Caco-2 (cell line): ENCODE measurements at places on chromosomes 11 and 22. TPM values are rescaled to one million over a fixed set of nuclear protein-coding genes. Genes with fewer than 3 reads are reported as not detected.
A peak's percentile ranks its signal among the peaks of the same experiment; 100 is the strongest.

DNA sequence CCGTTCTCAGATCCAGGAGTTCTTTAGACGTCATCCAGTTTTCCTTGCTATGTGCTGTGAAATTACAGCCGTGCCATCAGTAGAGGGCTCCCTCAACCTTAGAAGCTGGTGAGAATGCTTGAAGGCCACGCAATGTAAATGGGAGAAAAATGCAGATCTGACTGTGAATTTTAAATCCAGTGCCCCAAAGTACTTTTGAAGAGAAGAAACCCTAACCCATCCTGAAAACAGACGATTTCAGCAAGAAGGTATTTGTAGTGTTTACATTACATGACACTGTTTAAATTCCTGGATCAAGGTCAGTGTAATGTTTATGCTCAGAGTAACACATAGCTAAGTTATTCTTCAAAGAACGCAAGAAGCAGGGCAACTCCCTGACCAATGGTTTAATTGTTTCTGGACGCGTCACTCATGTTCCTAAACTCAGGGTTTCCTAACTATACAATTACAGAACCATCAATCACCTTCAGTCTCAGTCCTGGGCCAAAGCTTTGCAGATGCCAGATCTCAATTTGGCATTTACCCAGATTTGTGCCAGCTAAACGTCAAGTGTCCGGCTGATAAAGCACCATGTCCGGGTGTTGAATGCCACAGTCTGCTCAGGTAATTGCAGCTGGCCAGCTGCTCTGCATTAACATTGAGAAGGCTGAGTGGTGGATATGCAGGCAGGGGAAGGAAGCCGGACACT lies 38.2 kb downstream of the ADAMTS8 start:
- H3K36me3 ChIP-seq = no peaks in the 10 kb centered on the region
- DNase-seq = peak; percentile 47
- no peaks in the 10 kb centered on the region for H3K27me3 ChIP-seq
- no peak overlapping the region for H3K4me3 ChIP-seq
- no peak overlapping the region for H3K27ac ChIP-seq
- H3K4me1 ChIP-seq = peaks cover 6% of the 10 kb centered on the region

GRCh38 chr22:40716116-40716515 lies 36.8 kb downstream of the MCHR1 start:
- no peak overlapping the region for H3K4me3 ChIP-seq
- no peak overlapping the region for H3K27ac ChIP-seq
- no peaks in the 10 kb centered on the region for H3K27me3 ChIP-seq
- no peak for DNase-seq
- H3K36me3 ChIP-seq = no peaks in the 10 kb centered on the region
- peaks cover 29% of the 10 kb centered on the region for H3K4me1 ChIP-seq

DNA sequence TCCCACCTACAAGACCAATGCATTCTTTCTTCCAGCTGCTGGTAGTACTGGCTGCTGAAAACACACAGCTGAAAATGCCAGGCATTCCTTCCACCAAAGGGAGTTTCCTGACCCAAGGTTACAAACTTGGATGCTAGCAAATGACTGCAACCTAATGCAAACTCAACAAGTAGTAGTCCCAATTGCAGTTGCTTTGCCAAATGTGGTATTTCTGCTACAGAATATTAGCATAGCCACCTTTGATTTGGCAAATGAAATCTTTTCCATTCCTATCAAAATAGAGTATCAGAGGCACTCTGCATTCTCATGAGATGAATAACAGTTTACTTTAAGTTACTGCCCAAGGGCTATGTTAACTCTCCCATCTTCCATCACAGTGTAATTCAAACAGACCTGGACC lies 172.0 kb upstream of the ARHGAP42 start:
- H3K27ac ChIP-seq = no peak overlapping the region
- no peak for DNase-seq
- no peaks in the 10 kb centered on the region for H3K27me3 ChIP-seq
- no peaks in the 10 kb centered on the region for H3K36me3 ChIP-seq
- H3K4me1 ChIP-seq = peaks cover 12% of the 10 kb centered on the region

- no peaks in the 10 kb centered on the region for H3K36me3 ChIP-seq
- no peak overlapping the region for H3K4me3 ChIP-seq
- no peak overlapping the region for H3K27ac ChIP-seq
- H3K27me3 ChIP-seq = no peaks in the 10 kb centered on the region
- H3K4me1 ChIP-seq = peaks cover 9% of the 10 kb centered on the region
Measured at GRCh38 chr11:114307524-114308203, 11.5 kb downstream of the NNMT start.

GRCh38 chr11:1433977-1434640 lies 44.4 kb downstream of the BRSK2 start:
- H3K4me3 ChIP-seq = no peak overlapping the region
- DNase-seq = no peak
- peaks cover 28% of the 10 kb centered on the region for H3K4me1 ChIP-seq
- no peak overlapping the region for H3K27ac ChIP-seq
- H3K36me3 ChIP-seq = no peaks in the 10 kb centered on the region

- H3K27ac ChIP-seq = no peak overlapping the region
- no peak overlapping the region for H3K4me3 ChIP-seq
- H3K4me1 ChIP-seq = no peaks in the 10 kb centered on the region
- no peak for DNase-seq
- H3K27me3 ChIP-seq = no peaks in the 10 kb centered on the region
- no peaks in the 10 kb centered on the region for H3K36me3 ChIP-seq
Measured at GRCh38 chr11:15816260-15816871, 540.0 kb downstream of the SOX6 start.

- no peak overlapping the region for H3K27ac ChIP-seq
- peaks cover 25% of the 10 kb centered on the region for H3K4me1 ChIP-seq
- no peak overlapping the region for H3K4me3 ChIP-seq
- no peaks in the 10 kb centered on the region for H3K27me3 ChIP-seq
- H3K36me3 ChIP-seq = no peaks in the 10 kb centered on the region; the same call in 1 of the 2 replicates
Measured at GRCh38 chr11:14619603-14620531, 23.7 kb upstream of the PDE3B start.

DNA sequence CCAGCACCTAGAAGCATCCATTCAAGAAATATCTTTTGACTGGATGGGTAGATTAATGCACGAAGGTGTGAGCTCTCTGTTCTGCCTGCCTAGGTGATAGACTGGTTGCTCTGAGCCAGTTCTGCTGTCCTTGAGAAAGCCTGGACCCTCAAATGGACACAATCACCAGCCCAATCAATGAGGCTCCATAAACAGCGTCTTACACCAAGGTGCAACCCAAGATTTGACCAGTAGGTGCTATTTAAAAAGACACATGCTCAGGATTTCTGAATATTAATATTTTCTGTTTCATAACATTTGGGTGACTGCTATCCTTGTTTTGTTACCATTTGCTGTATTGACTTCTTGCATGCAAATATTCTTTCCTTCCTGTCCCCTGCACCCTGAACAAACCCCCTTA lies 39.0 kb downstream of the PAMR1 start:
- no peak overlapping the region for H3K4me3 ChIP-seq

- peaks cover 57% of the 10 kb centered on the region for H3K4me1 ChIP-seq
- H3K36me3 ChIP-seq = peaks cover 6% of the 10 kb centered on the region; the same call in 1 of the 2 replicates
- H3K27me3 ChIP-seq = no peaks in the 10 kb centered on the region
- H3K27ac ChIP-seq = peak overlapping the region; percentile 95
Measured at GRCh38 chr11:65421794-65422632, 585 bp upstream of the NEAT1 start.

DNA sequence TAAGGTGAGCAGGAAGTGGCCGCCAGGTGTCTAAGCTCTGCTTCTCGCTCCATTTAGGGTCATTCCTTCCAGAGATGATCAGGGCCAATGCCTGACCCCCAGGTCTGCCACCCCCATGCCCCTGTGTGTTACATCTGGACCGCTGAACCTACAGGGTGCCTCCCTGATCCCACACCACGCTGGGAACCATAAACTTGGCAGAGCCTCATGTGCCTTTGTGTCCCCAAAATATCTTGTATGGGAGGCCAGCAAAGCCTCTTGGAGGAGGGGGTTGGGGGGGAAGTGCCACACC lies 3.7 kb downstream of the TST start:
- DNase-seq = no peak
- no peaks in the 10 kb centered on the region; the same call in 1 of the 2 replicates for H3K27me3 ChIP-seq
- peaks cover 13% of the 10 kb centered on the region; the same call in 1 of the 2 replicates for H3K4me1 ChIP-seq
- peaks cover 2% of the 10 kb centered on the region for H3K36me3 ChIP-seq
- H3K27ac ChIP-seq = peak overlapping the region; percentile 22

DNA sequence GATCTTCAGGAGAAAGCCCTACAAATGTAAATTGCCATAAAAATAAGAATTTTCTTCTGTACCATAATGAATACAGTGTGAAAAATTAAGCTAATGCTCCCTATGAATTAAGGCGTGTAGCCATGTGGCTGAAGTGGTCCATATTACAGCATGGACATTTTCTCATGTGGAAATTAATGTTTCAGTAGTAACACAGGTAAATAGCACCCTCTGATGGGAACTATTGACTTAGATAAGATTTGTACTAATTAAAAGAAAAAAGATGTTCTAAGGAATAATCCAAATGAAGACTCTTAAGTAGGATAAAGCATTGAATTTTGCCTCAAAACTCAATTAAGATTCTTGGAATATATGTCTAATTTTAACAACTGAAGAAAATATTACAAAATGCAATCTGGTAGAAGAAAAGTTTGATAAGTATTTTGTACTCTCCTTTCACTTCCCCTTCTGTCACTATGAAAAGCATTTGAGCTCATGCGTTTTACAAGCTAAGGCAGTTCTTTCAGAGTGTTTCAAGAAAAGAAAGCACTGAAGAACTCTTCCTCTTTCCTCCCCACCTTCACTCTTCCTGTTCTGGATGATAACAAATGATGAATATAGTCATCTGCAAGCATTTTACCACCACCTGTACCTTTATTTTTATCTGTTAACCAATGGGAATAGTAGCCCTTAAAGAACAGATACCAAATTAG lies 9.9 kb upstream of the OR8D2 start:
- H3K4me3 ChIP-seq = no peak overlapping the region
- no peaks in the 10 kb centered on the region for H3K36me3 ChIP-seq
- no peaks in the 10 kb centered on the region for H3K27me3 ChIP-seq
- DNase-seq = no peak
- H3K4me1 ChIP-seq = no peaks in the 10 kb centered on the region

DNA sequence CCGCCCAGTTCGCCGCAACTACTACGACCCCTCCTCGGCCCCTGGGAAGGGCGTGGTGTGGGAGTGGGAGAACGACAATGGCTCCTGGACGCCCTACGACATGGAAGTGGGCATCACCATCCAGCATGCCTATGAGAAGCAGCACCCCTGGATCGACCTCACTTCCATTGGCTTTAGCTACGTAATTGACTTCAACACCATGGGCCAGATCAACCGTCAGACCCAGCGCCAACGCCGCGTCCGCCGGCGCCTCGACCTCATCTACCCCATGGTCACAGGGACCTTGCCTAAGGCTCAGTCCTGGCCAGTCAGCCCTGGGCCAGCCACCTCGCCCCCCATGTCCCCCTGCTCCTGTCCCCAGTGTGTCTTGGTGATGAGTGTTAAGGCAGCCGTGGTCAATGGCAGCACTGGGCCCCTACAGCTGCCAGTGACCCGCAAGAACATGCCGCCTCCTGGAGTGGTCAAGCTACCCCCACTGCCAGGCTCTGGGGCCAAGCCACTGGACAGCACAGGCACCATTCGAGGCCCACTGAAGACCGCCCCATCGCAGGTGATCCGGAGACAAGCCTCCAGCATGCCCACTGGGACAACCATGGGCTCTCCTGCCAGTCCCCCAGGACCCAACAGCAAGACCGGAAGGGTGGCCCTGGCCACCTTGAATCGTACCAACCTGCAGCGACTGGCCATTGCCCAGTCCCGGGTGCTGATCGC lies 10.0 kb downstream of the DTX4 start:
- H3K27me3 ChIP-seq = no peaks in the 10 kb centered on the region
- H3K4me3 ChIP-seq = no peak overlapping the region
- H3K27ac ChIP-seq = no peak overlapping the region
- peaks cover 43% of the 10 kb centered on the region for H3K4me1 ChIP-seq
- DNase-seq = no peak

GRCh38 chr11:125165843-125166763 lies 1.6 kb downstream of the PKNOX2 start:
- no peak overlapping the region for H3K27ac ChIP-seq
- H3K36me3 ChIP-seq = no peaks in the 10 kb centered on the region
- H3K27me3 ChIP-seq = peaks cover 9% of the 10 kb centered on the region
- no peak for DNase-seq
- peak overlapping the region; percentile 65; the same call in 1 of the 2 replicates for H3K4me3 ChIP-seq
- H3K4me1 ChIP-seq = peaks cover 5% of the 10 kb centered on the region

- no peak overlapping the region for H3K4me3 ChIP-seq
- no peak for DNase-seq
- H3K4me1 ChIP-seq = peaks cover 11% of the 10 kb centered on the region
- H3K27me3 ChIP-seq = no peaks in the 10 kb centered on the region
- peaks cover 1% of the 10 kb centered on the region; the same call in 1 of the 2 replicates for H3K36me3 ChIP-seq
Measured at GRCh38 chr11:73296501-73297230, 11.4 kb upstream of the ARHGEF17 start.

GRCh38 chr22:49156662-49157285 lies 670.9 kb downstream of the BRD1 start:
- H3K27me3 ChIP-seq = no peaks in the 10 kb centered on the region

DNA sequence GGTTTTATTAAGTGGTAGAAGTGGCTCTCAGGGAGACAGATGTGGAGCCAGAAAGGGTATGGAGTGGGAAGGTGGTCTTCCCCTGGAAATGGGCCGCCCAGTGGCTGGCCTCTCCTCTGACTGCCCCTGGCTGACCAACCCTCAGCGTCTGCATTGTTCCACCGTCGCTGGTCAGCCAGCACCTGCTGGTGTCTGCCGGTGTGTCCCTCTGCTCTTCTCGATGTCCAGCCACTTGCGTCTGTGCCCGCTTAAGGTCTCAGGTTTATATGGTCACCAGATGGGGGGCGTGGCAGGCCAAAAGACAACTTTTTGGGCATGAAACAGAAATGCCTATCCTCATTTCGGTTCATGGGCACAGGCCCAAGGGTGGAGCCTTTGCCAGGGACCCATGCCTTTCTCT lies 1221.5 kb downstream of the JRKL start:
- no peak for DNase-seq
- no peak overlapping the region for H3K4me3 ChIP-seq
- no peaks in the 10 kb centered on the region for H3K4me1 ChIP-seq
- H3K27me3 ChIP-seq = no peaks in the 10 kb centered on the region

Gene MS4A7
- total RNA-seq = not detected in 2 replicates

Gene PAFAH1B2
- total RNA-seq = 167 and 168 TPM in 2 replicates

Gene MS4A2
- total RNA-seq = not detected in 2 replicates

Gene DLG2
- total RNA-seq = 21.5 and 21.6 TPM in 2 replicates

Gene SMTNL1
- 0.18 TPM in 1 of 2 replicates, not detected in the other for total RNA-seq

Gene DDX25
- total RNA-seq = not detected in 2 replicates

Gene SNAP29
- total RNA-seq = 26.2 and 26.8 TPM in 2 replicates

Gene MRGPRE
- not detected in 2 replicates for total RNA-seq

Gene SOX10
- not detected in 2 replicates for total RNA-seq

Gene UBE4A
- 103 and 106 TPM in 2 replicates for total RNA-seq

Gene P2RX3
- not detected in 2 replicates for total RNA-seq

Gene RIMBP3B
- total RNA-seq = not detected in 2 replicates

Gene MIOX
- total RNA-seq = 0.32 TPM in 1 of 2 replicates, not detected in the other

Gene VPREB1
- total RNA-seq = not detected in 2 replicates

Gene ABCC8
- total RNA-seq = 0.09 TPM in 1 of 2 replicates, not detected in the other

Gene MRPL16
- total RNA-seq = 61.6 and 66.0 TPM in 2 replicates

Gene LARGE1
- 3.2 and 5.8 TPM in 2 replicates for total RNA-seq

Gene NRIP3
- 10.0 and 13.0 TPM in 2 replicates for total RNA-seq
